ENCODE measurements at places on chromosomes 6 and 20.

DNA sequence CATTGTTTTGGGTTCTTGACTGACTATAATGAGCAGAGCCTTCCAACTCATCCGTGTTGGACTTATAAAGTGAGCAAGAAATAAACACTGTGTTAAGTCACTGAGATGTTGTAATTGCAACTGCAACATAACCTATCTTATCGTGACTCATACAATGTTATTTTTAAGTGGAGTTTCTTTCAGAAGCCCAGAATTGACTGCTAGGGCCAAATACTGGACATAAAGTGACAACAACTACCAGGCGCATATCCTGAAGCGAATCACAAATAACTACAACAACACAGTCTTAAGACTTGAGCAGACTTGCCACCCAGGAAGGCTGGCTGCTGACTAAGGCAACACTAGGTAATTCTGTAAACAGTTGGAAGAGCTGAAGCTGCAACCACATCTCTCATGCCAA, 326.6 kb downstream of the COL12A1 start:
- no peak for DNase-seq

- DNase-seq = no peak
Observed at GRCh38 chr6:153074761-153075160, 56.3 kb downstream of the RGS17 start.

DNA sequence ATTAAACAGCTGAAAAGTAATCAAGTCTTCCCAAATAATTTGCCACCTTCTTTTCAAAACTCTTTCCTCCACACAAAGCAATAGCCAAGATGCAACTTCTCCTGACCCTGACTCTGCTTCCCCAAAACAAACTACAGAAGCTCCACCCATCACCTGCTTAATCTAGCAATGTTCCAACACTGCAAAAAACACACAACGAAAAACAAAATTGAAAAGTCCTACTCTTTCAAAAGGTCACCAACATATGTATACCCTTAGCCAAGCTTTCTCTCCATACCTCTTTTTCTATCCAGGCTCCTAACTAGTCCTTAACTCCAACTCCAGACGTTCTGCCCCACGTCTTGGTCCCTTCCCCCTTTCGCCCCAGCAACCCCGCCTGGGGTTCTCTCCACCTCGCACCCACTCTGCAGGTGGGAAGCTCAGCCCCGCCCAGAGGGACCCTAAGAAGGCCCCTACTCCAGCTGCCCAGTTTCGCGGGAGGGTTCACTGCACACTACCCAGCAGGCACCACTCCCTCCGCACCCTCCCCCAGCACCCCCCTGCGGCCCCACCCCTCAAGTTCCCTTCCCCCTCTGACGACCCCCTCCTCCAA, 717 bp downstream of the CSNK2A1 start:
- no peak for DNase-seq

GRCh38 chr20:10313701-10314100, 95.1 kb downstream of the SNAP25 start:
- no peak for DNase-seq

DNA sequence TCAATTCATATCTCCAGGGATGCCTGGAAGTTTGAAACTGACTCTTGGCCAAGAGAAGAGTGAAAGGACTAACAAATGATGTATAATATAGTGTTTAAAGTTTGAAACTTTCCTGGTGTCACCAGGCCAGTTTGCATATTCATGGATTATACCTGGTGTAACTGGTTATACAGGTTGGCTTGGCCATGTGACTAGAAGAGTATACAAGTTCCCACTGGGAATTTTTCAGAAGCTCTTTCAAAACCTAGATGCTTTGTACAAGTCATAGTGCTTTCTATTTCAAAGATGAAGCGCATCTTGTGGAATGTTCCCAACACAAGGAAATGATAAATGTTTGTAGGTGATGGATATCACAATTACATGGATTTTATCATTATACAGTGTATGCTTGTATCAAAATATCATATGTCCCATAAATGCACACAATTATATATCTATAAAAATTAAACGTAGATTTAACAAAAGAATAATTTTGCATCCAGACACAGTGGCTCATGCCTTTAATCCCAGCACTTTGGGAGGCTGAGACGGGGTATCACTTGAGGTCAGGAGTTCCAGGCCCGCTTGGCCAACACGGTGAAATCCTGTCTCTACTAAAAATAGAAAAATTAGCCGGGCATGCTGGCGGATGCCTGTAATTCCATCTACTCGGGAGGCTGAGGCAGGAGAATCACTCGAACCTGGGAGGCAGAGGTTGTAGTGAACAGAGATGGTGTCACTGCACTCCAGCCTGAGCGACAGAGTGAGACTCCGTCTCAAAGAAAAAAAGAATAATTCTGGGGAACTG, 1420.2 kb downstream of the GRIK2 start:
- no peak for DNase-seq

All from stimulated activated CD8-positive, alpha-beta memory T cell treated with anti-CD3 and anti-CD28 coated beads, Interleukin-2, amount 100 ng/mL, for 1 hour (primary cell).